ENCODE measurements at places on chromosomes 3 and 15.

- no peak for DNase-seq
These were observed 380.0 kb downstream of the PDCD6IP start for GRCh38 chr3:34178415-34178814.

DNA sequence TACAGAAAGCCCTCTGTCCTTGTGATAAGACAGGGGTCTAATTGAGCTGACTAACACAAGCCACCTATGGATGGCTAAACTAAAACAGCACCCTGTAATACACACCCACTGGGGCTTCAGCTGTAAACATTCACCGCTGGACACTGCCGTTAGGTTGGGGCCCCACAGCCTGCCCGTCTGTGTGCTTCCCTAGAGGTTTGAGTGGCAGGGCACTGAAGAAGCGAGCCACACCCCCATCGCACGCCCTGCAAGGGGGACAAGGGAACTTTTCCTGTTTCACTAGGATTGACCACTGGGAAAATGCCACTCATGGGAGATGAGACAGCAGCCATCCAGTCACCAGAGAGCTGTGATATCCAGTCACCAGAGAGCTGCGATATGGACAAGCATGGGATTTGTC lies 335.7 kb upstream of the CFAP20DC start:
- no peak for DNase-seq

DNA sequence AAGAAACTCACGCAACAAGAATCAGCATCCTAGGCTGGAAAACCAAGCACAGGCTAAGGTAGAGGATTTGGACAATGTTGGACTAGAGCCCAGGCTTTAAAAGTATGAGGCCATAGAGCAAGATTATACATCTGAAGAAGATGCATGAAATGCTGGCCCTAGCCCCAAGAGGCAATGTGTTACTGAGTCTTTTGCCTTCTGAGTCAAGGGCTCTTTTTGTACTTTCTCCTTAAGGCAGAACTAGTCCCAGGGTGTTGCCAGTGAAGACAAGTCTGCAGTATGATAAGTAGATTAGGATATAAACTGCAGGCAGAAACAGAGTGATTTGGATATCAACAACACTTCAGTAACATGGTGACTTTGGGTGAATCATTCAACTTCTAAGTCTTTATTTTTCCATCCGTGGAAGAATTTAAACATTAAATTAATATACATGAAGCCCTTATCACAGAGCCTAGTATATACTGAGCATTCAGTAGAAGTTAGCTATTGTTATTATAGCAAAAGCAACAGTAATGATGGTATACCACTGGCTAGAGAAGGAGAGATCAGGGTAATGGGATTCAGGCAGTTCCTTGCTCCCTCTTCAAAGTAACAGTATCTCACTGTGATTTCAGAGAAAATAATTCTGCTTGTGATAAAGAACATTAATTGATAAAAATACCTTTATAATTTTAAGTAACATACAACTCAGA lies 99.9 kb upstream of the MLF1 start:
- peak; percentile 6 for DNase-seq

- no peak for DNase-seq
These were observed 941 bp downstream of the ZBED2 start for GRCh38 chr3:111594205-111594604.

DNA sequence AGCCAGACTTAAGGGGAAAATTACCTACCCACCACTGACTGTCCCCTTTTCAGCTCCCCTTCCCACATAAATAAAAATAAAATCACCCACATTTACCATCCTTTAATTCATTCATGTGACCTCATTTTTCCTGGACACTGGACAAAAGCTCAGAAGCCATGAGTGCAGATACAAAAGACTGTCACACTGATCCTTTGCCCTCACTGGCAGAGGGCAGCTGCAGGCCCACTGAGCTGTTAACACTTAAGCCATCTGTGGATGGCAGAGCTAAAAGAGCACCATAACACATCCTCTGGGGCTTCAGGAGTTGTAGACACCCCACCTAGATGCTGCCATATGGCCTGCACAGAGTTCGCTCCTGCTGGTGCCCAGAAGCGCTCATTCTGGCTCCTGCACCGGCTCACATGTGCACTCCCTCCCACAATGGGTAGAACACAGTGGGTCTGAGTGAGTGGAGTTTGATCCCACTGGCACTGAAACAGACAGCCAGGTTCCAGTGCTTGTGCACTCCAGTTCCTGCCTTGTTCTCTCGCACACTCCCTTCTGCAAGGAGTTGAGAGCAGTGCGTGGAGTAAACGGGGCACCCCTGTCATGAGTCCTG lies 38.8 kb downstream of the EDC3 start:
- DNase-seq, result no peak

GRCh38 chr3:70861855-70862254 lies 549.4 kb upstream of the MDFIC2 start:
- DNase-seq, result no peak

DNA sequence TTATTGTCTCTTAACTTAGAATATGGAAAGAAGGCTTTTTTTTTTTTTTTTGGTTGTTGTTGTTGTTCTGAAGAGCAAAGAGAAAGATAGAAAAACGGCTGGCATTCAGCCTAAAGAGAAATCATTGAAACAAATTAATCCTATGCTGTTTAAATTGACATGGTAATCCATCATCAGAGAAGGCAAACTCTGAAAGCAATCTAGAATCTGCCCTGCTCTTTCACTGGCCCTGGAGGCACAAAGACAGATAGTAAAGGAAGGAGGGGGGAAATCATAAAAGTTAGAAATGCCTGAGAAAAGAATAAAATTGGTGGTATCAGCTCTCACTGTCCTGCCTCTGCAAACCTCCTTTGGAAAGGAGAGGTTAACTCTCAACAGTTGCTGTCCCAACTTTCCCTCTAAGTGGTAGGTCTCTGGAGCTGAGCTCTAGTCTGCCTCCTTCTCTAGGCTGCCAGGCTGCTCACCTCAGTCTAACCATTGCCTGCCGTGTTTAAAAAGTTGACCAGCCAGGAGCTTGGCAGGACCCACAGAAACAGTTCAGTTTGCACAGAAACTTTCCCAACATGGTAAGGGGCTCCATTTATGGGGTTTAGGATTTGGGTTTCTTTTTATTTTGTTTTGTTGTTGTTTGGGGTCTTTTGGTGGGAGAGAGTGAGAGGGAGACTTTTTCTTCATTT lies 13.4 kb upstream of the NR2F2 start:
- no peak for DNase-seq

DNA sequence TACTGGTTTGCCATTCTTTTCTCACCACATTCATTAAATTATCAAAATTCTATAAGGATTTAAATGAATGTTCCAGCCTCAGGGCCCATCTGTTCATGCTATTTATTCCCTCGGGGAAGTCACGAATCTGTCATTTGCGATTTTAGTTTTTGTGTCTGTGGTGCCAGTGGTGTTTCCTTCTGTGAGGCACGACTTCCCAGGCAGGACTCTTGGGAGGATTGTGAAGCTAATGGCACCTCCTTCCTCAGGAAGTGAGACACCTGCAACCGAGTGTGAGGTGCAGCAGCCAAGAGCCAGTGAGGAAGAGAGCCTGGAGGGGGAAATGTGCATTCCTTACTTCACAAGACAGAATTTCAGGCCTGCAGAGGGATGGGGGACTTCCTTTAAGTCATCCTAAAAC lies 24.1 kb downstream of the SV2B start:
- no peak for DNase-seq

GRCh38 chr3:175957427-175957826 lies 1098.3 kb downstream of the NAALADL2 start:
- no peak for DNase-seq
